ENCODE measurements at places on chromosomes 3 and 15. TPM values are rescaled to one million over a fixed set of nuclear protein-coding genes. Genes with fewer than 3 reads are reported as not detected.

DNA sequence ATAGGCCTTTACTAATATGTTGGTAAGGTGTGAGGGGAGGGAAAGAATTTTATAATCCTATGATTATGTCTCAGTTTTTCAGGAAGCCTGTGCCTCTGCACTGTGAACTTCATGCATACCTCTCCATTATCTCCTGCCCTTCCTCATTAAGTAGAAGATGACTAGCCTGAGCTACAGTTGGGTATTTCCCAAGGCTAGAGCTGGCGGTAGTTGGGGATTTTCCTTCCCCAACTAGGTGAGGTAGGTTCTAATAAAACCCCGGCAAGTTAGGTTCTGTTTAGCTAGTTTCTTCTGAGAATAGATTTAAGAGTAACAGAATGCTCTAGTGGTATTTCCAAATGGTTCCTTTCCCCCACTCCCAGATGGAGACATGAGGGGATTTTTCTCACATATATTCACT is 414.5 kb downstream of the GRM7 start:
- H3K36me3 ChIP-seq: no peaks in the 10 kb centered on the region
- no peaks in the 10 kb centered on the region for H3K4me1 ChIP-seq
- DNase-seq: no peak
- no peaks in the 10 kb centered on the region for H3K27me3 ChIP-seq
- no peak overlapping the region for H3K27ac ChIP-seq

DNA sequence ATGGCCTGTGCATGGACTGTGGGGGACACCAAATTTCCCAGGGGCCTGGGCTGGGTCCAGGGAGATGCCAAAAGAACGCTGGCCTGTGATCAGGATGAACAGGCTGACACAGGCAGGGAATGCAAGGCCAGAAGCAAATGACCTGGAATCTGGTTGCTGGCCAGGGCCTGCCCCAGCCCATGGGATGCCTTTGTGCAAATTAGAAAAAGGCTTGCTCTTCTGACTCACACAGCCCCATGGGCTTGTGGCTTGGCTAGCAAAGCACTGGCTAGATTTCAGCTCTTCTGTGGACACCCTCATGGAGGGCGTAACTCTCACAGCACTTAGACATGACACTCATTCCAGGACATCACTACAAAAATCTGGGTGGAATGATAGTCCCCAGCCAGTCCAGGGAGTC is 356.0 kb downstream of the SHQ1 start:
- H3K36me3 ChIP-seq: no peaks in the 10 kb centered on the region
- H3K4me3 ChIP-seq: no peak overlapping the region
- H3K4me1 ChIP-seq: peaks cover 13% of the 10 kb centered on the region
- no peak overlapping the region for H3K27ac ChIP-seq

DNA sequence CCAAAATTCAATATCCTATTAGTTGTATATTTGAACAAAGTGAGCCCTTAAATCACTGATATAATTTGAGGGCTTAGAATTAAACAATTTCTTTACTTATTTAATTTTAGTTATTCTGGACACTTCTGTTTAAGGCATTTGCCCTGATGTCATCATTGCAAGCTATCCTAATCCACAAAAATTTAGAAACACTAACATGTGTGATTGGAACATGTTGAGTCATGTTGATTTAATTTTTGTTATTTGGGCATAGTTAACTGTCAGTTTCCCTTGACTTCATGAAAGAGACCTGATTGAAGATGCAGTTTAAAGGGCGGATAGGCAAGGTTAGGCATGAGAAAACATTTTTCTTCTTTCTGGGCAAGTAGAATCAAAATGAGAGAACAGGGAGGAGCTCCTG is 682.6 kb downstream of the ROBO1 start:
- DNase-seq: no peak
- H3K36me3 ChIP-seq: no peaks in the 10 kb centered on the region
- no peaks in the 10 kb centered on the region for H3K4me1 ChIP-seq
- no peaks in the 10 kb centered on the region for H3K27me3 ChIP-seq
- no peak overlapping the region for H3K4me3 ChIP-seq
- no peak overlapping the region for H3K27ac ChIP-seq

DNA sequence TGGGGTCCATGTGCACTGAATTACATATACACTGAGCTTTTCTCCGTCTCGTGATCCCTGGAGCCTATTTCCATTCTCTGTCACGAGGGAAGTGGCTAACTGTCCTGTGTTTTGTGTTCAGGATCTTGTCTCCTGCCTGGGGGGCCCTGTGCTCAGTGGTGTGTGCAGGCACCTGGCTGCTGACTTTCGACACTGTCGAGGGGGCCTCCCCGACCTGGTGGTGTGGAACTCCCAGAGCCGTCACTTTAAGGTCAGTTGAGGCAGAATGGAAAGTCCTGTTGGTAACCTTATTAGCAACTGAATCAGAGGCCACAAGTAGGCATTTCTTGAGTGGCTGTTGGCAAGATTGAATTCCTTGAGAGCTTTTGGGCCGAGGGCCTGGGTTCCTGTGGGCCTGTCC is 26.7 kb downstream of the FAN1 start:
- H3K27ac ChIP-seq: no peak overlapping the region
- H3K36me3 ChIP-seq: peaks cover 33% of the 10 kb centered on the region
- no peaks in the 10 kb centered on the region for H3K27me3 ChIP-seq
- no peak overlapping the region for H3K4me3 ChIP-seq
- no peaks in the 10 kb centered on the region for H3K4me1 ChIP-seq

DNA sequence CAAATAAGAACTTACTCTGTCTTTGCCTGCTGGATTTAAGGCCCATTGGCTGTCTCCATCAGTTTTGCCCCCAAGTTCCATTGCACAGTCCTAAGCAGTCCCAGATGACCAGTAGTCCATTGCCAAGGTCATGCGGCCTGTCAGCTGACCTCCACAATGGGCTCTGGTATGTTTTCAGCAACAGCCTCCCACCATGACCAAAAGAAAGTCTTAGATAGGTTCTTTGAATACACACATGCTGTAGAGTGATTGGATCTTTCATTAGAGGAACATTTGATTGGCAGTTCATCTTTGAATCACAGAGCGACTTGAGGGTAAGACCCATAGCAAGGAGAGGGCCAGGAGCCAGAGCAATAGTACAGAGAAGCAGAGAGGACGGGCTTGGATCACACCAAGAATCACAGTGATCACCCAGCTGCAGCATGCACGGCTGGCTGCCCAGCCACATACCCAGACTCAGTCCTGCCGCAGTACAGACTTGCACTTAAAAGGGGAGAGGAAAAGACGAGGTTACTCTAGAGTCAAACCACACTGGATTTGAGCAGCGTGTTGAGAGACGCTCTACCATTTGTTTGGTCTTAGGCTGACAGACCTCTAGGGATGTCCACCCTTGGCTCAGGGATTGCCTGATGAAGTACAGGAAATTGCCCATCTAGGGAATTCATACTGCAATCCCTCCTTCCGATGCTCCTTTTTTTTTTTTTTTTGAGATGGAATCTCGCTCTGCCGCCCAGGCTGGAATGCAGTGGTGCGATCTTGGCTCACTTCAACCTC is 50.4 kb downstream of the APH1B start:
- no peaks in the 10 kb centered on the region for H3K36me3 ChIP-seq
- DNase-seq: no peak
- H3K27me3 ChIP-seq: no peaks in the 10 kb centered on the region
- no peak overlapping the region for H3K27ac ChIP-seq

- no peaks in the 10 kb centered on the region for H3K27me3 ChIP-seq
- H3K4me1 ChIP-seq: no peaks in the 10 kb centered on the region
- H3K27ac ChIP-seq: no peak overlapping the region
- no peak overlapping the region for H3K4me3 ChIP-seq
Observed at GRCh38 chr3:52395503-52395865, 49.4 kb downstream of the SEMA3G start.

DNA sequence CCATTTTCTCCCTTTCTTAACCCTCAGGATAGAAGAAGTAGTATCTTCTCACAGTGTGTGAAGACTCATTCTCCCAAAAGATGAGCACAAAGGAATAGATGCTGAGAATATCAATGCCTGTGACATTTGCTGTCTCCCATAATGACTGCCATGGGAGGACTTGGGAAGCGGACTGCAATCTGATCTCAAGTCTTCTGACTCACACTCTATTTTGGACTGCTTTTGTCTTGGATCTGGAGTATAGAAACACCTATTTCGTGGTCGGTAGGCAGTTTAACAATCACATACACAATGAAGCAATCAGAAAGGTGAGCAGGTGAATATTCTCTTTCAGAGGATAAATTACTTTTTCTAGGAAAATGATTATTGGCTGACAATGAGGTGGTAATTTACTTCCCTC is 852.0 kb downstream of the FHIT start:
- no peaks in the 10 kb centered on the region for H3K27me3 ChIP-seq
- no peak overlapping the region for H3K4me3 ChIP-seq
- no peak for DNase-seq
- no peak overlapping the region for H3K27ac ChIP-seq

GRCh38 chr3:133733226-133733625 is 13.0 kb upstream of the TF start:
- no peak overlapping the region for H3K27ac ChIP-seq
- H3K4me1 ChIP-seq: no peaks in the 10 kb centered on the region
- H3K27me3 ChIP-seq: no peaks in the 10 kb centered on the region
- DNase-seq: peak; percentile 53
- no peak overlapping the region for H3K4me3 ChIP-seq

Gene ANKRD34C
- not detected for total RNA-seq

Gene SNURF
- total RNA-seq: 1.9 TPM

Gene PRR20G
- not detected for total RNA-seq
